Cardiac fibroblast (primary cell): ENCODE measurements at places on chromosomes 1 and 21.

DNA sequence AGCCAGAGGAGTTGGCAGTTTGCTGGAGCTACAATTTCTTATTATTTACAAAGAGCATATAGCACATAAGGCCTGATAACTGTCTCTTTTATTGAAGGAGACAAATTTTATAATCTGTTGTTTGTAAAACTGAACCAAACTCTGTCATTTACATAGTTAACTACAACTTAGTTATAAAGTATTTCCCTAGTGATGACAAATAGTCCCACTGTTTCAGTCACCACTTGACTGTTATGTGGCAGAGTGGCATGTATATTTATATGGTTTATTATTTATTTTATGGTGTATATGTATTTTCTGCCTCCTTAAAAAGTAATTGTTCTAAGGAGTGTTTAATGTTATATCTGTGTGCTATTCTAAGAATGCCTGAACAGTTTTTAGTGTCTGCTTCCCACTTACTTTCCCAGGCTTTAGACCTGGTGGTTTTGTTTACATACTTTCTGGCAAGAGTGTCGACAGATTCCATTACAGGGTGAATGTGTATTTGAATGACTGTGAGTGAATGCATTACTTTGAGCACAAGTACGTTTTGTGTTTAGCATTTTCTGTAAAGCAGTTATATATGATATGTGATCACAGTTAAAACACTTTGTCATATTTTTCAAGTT is 10.0 kb downstream of the TSEN15 start:
- DNase-seq, result peak; percentile 74

GRCh38 chr21:46376856-46377453 is 53.0 kb downstream of the PCNT start:
- DNase-seq, result no peak

- no peak for DNase-seq
Measured at GRCh38 chr21:37870221-37870620, 46.0 kb downstream of the KCNJ6 start.

DNA sequence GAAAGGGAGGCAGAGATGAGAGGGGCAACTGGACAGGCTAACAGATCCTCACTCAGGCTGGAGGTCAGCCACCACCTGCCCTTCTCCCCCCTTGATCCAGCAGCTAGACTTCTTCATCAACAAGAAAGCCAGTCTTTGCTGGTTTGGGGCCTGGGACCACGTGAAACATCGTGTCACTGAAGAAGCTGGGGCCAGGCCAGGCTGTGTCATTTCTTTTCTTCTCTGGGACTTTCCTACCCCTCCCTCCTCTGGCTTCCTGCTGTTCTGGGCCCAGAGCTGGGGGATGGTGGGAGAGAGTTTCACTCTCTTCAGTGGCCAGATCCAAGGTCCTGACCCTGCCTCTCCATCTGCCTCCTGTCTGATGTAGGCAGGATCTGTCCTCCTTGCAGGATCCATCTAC is 18.1 kb upstream of the SLC26A9 start:
- DNase-seq, result peak; percentile 51

DNA sequence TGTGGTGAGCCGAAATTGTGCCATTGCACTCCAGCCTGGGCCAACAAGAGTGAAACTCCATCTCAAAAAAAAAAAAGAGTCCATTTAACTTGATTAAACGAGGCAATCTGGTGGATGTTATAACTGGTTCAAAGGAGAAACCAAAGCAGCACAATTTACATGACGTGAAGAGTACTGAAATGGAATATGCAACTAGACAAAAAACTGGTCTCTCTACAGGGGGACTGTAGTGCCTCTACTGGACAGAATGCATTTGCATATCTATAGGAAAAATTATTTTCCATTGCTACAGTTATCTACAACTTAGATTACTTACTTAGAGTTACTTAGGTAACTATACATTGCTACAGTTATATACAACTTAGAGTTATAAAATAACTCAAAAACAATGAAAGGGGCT is 2.7 kb upstream of the CAPN2 start:
- peak; percentile 54 for DNase-seq

GRCh38 chr1:39788758-39789570 is at the start of gene BMP8B:
Gene BMP8B, minus strand, starts transcription at chr1:39788865. Its CDS starts 380 bp downstream, at chr1:39788485.
- DNase-seq, result no peak

- DNase-seq, result peak; percentile 75
Measured at GRCh38 chr1:33050221-33051076, 13.8 kb upstream of the AK2 start.

GRCh38 chr1:151802372-151802771 is 2.8 kb downstream of the LINGO4 start:
- no peak for DNase-seq

DNA sequence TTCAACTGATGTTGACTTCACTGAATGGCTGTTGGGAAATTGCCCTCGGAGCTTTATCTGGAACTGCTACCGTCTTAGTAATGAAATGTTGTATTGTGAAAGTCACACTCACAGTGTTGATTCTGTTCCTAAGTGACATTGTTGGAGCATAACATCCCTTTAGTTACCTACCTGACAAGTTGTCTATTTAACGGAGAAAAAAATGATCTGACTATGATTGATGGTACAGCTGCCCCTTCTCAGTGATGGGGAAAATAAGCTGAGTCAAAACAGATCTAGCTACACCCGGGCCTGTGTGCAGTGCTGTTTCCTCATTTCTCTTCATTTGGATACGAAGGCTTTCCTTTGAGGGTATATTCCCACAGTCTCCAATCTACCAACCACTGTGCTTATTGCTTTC is 472.3 kb upstream of the BRINP3 start:
- no peak for DNase-seq

GRCh38 chr1:21117597-21118001 is 59.1 kb downstream of the EIF4G3 start:
- peak; percentile 63 for DNase-seq

DNA sequence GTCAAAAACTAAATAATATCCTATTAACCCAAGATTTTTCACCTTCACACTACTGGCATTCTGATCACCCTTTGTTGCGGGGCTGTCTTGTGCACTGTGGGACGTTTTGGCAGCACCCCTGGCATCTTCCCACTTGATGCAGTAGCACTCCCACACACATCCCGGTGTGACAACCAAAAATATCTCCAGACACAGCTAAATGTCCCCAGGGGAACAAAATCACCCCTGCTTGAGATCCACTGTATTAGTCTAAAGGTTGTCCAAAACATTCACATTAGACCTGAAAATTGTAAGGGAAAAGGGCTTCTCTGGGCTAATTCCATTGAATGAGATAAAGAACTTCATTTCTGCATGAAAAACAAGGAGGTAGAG is 37.8 kb downstream of the PLEKHO1 start:
- no peak for DNase-seq

DNA sequence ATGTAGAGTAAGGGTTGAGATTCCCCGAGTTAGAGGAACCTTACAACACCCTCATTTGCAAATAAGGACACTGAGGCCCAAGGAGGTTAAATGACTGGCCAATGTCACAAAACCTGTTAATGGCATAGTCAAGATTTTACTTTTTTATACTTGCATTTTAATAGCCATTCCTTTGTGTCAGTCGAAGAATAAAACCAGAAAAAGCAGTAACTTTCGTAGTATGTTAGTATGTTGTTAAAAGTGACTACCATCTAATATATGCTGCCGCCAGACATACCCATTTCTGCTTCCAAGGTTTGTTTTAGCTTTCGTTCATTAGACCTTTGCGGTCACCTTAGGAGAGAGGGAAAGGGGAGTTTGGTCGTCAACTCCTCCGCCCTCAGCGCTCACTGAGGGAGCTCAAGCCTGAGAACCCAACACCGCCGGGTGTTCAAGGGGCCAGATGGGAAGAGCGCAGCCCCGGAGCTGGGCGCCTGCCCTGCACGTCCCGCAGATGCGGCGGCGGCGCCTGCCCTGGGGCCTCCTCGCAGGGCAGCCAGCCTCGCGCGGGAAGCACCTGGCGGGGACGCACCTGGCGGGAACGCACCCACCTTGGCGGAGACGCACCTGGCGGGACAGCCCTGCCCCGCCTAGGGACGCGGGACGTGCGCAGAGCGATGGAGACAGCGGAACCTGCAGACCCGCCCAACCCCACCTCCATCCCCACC is 466 bp downstream of the VPS26C start:
- peak; percentile 40 for DNase-seq

DNA sequence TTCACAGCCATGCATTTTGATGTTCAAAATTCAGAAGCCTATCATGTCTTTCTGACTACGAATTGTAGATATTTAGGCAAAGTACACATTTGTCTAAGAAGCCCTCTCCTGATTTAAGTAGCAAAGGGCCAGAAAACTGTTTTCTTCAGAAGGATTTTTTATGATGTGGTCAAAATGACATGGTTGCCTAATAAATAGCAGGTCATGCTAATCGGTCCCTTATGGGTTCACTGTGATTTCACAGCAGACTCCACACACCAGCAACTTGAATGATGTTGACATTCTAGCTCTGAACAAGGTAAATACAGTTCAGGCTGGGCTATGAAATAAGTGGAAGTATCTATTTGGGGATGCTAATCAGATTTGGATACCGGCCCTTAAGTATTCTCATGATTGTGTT is 178.7 kb upstream of the DPYD start:
- no peak for DNase-seq

GRCh38 chr1:160907976-160908375 is 23.0 kb upstream of the ITLN1 start:
- DNase-seq, result peak; percentile 1

DNA sequence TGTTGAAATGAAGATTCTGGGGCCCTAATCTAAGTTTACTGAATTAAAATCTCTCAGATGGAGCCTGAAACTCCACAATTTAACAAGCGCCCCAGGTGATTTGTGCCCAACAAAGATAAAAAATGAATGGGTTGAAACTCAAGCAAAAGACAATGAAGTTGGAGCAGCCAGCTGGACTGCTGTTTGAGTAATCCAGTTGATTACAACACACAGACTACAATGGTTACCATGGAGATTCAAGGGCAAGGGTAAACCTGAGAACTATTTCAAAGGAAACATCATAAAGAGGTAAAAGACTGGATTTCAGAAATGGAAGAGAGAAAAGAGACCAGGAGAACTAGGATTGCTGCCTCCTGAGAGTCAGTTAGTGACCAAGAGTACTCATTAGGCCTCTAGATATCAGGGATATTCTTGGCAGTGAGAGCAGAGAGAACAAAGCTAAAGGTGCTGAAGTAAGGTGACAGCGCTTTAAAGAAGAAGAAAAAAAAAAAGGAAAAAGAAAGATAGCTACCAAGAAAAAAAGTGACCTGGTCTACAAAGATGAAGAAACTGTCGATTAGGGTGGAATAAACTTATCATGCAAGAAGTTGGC is 44.5 kb downstream of the LRRC53 start:
- peak; percentile 52 for DNase-seq

GRCh38 chr1:23026568-23026967 is 7.3 kb downstream of the KDM1A start:
- DNase-seq, result peak; percentile 18

GRCh38 chr1:235093013-235093695 is 35.5 kb downstream of the TOMM20 start:
- DNase-seq, result peak; percentile 86

DNA sequence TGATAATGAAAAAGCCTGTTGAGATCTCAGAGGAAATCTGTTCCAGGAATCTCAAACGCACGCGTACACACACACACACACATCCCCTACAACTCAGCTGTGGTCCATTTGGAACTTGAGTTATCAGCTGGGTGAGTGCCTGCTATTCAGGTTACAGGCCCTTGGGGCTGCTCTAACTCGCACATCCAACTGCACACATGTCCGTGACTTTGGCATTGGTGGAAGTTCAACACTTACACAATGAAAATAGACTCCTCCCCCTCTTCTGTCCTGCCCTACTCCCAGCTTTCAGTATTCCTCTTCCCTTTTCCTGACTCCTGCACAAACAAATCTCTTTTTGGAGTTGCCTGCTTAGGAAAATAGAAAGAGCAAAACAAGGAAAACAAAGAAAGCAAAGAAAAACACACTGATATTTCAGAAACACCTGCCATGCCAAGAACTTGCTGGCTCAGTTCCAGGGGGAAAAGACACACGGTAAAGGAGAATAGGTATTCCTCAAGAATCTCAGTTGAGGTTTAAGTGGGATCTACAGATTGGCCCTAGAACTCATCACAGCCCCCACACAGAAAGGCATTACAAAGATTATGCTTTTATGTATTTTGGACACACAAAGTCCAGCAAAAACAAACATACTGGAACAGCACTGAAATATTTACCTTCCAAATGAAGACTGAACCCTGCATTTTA is 140.9 kb downstream of the TGFBR3 start:
- no peak for DNase-seq

- DNase-seq, result no peak
Measured at GRCh38 chr1:28966617-28967016, 52.2 kb downstream of the EPB41 start.

- peak; percentile 10 for DNase-seq
Measured at GRCh38 chr1:159205225-159205624, 550 bp downstream of the ACKR1 start.

DNA sequence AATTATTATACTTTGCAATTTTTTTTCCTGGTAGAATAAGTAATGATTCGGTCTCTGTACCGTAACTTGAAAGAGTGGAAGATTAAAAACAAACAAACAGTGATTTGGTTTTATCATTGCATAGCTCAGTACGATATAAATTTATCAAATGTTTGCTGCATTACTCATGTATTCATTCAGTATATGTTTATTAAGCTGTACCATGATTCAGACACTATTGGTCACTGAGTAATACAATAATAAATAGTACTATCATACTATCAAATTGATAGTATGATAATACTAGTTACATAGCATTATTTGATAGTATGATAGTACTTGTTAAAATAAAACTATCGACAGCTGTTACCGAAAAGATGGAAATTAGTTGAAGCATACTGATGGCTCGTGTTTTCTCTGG is 12.1 kb downstream of the CENPF start:
- DNase-seq, result no peak

- no peak for DNase-seq
Measured at GRCh38 chr1:18814425-18814824, 45.0 kb downstream of the TAS1R2 start.

DNA sequence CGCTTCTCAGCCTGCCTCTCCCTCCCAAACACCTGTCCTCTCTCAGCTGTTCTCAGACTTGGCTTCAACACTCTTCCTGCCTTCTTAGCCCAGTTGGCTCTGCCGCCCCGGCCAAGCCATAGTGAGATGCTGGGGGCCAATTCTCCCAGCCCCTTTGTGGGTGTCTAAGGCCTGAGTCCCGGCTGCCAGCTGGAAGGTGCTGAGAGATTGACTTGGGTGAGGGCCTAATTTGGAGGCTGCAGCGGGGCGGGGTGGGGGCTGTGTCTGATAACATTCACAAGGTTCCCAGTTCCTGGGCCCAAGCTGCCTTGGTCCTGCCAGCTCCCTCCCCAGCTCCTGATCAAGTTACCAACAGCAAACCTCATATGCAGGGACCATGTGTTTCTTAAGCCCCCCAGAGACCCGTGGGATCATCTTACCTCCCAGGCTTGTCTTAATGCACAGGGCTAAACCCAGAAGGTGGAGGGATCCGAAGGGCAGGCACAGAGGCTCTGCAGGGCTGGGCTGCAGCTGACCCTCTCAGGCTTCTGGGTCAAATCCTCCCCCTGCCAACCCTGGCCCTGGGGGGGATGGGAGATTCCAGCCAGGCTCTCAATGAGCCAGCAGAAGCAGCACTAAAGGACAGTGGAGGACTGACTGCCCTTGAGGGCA is 9.8 kb downstream of the INKA2 start:
- DNase-seq, result peak; percentile 42

- DNase-seq, result peak; percentile 75
Measured at GRCh38 chr21:41616031-41616591, 108.2 kb upstream of the TMPRSS2 start.

- no peak for DNase-seq
Measured at GRCh38 chr1:220278991-220279390, 6.7 kb upstream of the RAB3GAP2 start.
